ENCODE measurements at places on chromosomes 2 and 18.

DNA sequence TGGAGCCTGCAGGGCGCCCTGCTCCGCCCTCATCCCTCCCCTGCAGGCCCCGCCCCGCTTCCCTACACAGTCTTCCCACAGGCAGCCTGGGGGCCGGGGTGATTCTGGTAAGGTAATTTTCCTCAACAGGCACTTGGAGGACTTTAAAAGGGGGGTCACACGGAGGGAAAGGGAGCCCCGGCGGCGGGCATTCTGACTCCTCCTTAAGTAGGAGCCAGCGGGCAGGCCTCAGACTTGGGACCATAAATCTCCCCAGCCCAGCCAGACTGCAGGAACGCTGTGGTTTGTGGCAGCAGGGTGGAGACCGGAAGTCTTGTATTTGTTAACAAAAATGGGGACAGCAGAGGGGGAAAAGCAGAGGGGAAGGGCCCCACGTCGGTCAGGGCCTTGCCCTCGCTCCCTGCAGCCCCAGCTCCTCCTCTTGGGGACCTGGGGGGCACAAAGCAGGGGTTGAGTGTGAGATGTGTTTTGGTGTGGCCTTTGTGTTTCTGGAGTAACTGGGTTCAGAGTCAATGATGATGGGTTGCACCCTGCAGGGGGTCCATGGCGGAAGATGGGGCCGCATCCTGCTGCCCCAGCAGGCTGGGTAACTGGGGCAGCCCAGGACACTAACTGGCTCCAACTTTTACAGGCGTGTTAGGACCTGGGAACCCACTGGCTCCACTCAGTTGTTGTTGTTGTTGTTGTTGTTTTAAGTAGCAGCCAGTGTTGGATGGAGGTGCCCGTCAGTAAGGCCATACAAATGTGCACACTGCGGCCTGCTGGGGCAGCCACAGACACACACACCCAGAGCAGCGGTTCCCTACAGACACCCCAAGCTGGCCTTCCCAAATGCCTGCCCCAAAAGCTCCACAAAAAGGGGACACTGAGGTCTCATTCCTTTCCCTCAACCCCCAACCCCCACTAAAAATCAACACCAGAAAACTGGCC lies 27.7 kb downstream of the SMAD7 start:
- no peak for DNase-seq

- DNase-seq = no peak
Observed at GRCh38 chr2:150599889-150600288, 112.4 kb upstream of the RND3 start.

DNA sequence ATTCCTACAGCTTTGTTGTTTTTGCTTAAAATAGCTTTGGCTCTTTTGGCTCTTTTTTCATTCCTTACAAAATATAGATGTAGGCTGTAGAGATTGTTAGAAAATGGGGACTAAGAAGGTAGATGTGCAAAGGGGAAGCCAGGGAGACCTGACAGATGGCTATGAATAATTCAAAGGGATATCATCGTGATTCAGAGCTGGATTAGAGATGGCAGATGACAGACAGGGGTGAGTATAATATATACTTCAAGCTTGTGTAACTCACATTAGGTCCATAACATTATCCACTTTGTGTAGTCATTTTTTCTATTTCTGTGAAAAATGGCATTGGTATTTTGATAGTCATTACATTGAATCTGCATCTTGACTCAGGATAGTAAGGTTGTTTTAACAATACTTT lies 422.9 kb upstream of the ST6GAL2 start:
- no peak for DNase-seq

- DNase-seq = no peak
Observed at GRCh38 chr2:106094131-106094841, 99.8 kb downstream of the UXS1 start.

- no peak for DNase-seq
Observed at GRCh38 chr2:226445216-226445861, 354.3 kb downstream of the IRS1 start.

DNA sequence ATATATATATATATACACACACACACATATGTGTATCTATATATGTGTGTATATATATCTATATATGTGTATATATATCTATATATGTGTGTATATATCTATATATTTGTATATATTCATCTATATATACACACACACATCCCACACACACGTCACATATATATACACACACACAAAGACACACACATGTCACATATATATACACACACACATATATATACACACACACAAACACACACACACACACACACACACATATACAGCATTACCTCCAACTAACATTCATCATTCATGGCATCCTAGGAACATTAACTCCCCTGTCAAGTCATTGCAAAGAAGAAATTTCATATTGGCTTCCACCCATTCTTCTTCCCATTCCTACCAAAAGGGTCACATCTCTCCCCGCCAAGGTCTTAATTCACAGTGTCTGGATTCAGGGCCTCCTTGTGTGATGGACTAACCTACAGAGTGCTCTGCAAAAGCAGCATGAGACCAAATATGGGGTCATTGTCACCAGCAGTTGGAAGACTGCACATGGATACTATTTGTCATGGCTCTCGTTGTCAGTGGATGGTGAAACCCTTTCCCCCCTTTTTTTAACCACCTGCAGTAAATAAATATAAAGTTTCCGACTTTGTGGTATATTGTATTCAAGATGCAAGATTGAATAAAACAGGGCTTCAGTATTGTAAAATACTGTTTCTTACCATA lies 67.0 kb downstream of the IRS1 start:
- DNase-seq = no peak

DNA sequence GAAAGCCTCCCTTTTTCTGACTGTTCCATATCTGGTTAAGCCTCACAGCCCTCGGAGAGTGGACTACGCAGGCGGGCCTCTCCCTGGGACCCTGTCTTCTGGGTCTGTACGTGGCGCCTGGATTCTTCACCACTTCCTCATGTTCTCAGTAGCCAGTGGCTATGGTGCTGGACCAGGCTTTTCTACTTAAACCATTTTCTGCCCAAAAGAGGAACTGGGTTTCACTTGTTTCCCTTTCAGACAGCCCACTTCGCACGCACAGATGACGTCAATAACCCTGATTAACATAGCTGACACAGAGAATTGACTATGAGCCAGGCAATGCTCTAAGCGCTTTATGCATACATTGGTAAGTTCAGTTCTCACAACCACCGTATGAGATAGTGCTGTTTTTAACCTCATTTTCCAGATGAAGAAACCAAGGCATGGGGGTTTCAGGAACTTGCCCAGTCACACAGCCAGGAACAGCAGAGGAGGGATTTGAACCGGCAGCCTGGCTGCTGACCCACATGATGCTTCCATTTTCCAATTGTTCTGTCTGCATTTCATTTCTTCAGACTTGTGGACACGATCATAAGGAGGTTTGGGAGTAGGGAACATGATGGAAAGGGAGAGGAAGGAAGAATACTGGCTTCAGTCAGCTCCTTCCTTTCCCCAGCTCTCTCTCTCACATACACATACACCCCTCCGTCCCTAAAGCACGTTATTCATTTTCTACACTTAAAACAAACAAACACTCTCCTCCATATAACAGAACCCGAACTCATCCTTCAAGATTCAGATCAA lies 41.7 kb downstream of the MYOM1 start:
- peak; percentile 20 for DNase-seq

- DNase-seq = no peak
Observed at GRCh38 chr2:133667085-133667484, 98.8 kb upstream of the NCKAP5 start.

GRCh38 chr18:48756511-48757226 lies 194.1 kb downstream of the SMAD7 start:
- no peak for DNase-seq

- no peak for DNase-seq
Observed at GRCh38 chr2:207279520-207279919, 113.8 kb upstream of the KLF7 start.

DNA sequence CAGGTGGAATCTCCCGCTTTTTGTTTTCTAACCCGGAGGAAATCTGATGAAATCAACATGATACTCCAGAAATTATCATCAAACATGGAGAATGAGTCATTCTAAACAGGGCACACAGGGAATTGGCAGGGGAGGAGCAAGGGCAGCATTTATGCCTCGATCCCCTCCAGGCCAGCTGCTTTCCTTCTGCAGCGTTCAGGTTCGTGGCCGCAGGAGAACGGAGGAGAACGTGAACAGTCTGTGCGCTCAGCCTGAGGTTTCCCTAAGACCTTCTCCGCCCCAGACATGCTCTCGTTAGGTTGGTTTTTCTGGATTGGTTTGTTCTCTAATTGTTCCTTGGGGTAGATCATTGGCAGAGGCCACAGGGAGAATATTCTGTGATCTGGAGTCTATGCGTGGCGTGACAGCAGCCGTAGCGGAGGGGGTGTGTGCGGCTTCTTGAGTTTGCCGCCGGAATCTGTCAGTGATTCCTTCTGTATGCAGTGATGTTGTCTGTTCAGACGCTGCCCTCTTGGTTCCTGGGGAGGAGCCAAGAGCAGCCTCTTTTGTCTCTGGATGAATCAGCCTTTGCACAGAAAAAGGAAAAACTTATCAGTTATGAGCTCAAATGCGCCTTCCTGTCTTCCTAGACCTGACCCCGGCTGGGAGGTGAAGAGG lies 75.9 kb downstream of the SH3BP4 start:
- DNase-seq = no peak

DNA sequence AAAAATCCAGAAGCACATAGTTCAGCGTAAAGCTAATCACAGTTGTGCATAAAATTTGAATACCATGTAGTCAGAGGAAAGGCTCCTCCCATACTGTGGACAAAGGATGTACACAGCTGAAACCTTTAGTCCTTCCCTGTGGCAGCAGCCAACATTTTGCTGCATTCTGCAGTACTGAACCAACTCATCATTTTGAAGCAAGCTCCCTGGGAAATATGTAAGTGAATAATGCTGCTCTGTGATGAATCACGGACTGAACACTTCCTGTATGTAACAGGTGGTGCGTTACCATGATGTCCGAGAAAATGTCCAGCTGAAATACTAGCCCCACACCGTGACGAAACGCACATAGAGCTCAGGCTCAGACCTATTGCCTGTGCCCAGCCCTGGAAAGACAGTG lies 421.1 kb upstream of the RAB12 start:
- no peak for DNase-seq

GRCh38 chr2:72822794-72823193 lies 3.0 kb downstream of the EXOC6B start:
- DNase-seq = no peak

GRCh38 chr2:24009680-24010476 lies at the start of gene MFSD2B:
MFSD2B (plus strand) TSS chr2:24010085; CDS start chr2:24010097, 12 bp downstream.
- no peak for DNase-seq

GRCh38 chr2:224847961-224848850 lies 132.0 kb upstream of the CCDC195 start:
- DNase-seq = peak; percentile 25

DNA sequence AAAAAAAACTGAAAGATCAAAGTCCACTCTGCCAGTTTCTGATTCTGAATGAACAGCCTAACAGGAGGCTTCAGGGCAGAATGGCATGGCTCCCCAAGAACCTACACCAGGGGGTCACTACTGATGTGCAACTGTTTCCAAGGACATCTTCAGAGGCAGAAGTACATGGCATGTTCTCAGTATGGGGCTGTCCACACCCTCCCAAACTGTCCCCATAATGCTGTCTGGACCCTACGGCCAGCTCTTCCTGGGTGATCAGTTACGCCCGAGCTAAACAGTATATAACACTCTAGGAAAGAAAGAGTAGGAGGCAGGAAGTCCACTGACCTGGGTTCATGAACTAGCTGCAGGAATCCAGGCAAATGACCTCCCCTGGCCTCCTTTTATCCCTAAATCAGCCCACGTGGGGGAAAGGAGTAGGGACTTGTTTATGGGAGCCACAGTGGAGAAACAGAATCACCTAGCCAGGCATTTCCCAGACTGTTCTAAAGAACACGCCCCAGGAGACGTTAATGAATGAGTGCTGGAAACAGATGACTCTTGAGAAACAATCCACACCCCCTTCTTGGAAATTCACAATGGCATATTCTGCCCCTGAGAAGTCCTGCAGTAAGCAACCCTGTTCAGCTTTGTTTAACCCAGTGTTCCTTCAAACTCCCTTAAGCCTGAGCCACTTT lies 2.5 kb downstream of the TMBIM1 start:
- DNase-seq = no peak
